ENCODE measurements at places on chromosomes 4 and X. TPM values are rescaled to one million over a fixed set of nuclear protein-coding genes. Genes with fewer than 3 reads are reported as not detected.

GRCh38 chr4:146260521-146260920 is 46.2 kb downstream of the REELD1 start:
- DNase-seq: no peak

DNA sequence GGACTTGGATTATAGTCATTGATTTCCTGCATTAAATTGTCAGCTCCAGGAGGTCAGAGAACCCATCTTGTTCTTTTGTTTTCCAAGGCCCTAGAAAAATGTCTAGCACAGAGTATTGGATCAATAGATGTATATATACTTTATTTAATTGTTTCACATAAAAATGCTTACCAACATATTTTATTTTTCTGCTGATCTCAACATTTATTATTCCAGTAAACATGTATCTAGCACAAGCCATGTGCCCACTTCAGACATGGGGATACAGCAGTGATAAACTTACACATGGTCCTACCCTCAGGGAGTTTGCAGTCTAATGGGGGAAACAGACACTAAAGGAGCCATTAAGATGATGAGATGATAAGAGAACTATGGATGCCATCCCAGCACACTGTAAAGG is 49.1 kb upstream of the TBC1D9 start:
- DNase-seq: no peak

DNA sequence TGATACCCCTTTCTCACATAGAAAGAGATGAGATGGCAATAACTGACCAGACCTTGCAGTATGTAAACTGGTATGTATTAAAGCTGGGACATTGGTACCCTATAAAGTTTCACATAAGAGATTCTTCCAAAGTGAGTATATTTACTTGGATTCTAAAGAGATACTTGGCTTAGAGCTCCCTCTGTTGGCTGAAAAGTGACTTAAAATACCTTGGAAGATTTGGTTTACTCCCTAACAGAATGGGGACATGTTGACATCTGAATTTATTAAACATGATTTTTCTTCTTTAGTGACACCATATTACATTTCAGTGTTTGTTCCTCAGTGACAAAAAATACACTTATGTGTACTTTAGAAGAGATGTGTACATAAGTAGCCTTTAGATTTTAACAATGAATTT is 47.9 kb upstream of the RGN start:
- DNase-seq: no peak

RXFP1 gene
- polyA plus RNA-seq: not detected

DNA sequence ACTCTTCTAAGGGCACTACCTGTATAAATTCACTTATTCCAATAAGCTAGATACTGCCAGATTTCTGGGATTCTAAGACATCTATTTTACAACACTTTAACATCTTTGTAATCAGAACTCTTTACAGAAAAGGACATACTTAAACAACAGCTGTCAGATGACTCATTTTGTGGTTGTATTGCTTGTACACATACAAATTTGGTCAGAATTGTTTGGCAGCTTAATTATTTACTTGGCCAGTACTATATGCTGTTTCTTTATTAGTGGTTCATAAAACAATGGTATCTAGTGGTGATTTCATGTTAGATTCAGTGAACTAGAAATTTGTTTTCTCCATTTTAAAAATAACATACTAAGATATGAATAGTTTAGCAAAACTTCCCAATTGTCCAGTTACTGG is 27.2 kb downstream of the PALLD start:
- no peak for DNase-seq

- DNase-seq: no peak
Observed at GRCh38 chr4:46924789-46925529, 15.9 kb upstream of the COX7B2 start.

DNA sequence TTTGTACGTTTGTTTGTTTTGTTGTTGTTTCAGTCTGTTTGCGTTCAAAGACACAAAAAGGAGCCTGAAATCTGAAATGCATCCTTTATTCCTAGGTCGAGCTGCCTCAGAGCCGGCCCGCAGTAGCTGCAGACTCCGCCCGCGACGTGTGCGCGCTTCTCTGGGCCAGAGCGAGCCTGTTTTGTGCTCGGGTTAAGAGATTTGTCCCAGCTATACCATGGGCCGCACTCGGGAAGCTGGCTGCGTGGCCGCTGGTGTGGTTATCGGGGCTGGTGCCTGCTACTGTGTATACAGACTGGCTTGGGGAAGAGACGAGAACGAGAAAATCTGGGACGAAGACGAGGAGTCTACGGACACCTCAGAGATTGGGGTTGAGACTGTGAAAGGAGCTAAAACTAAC is 2.4 kb downstream of the ARMCX1 start:
- DNase-seq: no peak

DNA sequence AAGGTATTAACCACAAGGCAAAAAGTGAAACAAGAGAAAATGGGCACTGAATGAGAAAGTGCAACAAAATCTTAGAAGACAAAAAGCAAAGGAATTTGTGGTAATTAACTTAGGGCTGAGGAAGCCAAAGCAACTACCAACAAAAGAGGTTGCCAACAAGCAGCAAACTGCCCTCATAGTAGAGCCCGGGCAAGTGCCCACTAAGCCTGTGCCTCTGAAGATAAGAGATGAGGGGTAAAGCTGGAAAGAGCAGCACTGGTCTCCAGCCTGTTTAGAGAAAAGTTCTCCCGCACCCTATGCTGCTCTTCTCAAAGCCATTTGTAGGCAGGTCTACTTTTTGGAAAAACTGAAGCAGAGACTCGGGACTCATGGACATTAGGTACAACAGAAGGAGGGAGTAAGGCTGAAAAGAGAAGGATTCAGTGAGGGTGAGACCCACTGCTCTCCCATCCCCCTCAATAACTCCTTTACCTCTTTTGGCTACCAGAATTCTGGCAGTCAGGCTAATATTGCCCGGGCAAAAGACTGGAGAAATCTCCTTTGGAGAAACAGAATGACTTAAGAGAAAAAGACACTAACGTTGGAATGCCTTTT is 29.6 kb upstream of the KCNE5 start:
- no peak for DNase-seq

PDGFRA gene
- 25.1 TPM for polyA plus RNA-seq

HSD17B13 gene
- polyA plus RNA-seq: not detected

GRCh38 chr4:7903791-7904516 is 35.7 kb downstream of the AFAP1 start:
- DNase-seq: no peak

- no peak for DNase-seq
Observed at GRCh38 chrX:68599256-68600152, 48.0 kb upstream of the STARD8 start.

- DNase-seq: no peak
Observed at GRCh38 chr4:102263024-102263787, 82.1 kb downstream of the SLC39A8 start.
